ENCODE measurements at places on chromosomes 4 and X.

DNA sequence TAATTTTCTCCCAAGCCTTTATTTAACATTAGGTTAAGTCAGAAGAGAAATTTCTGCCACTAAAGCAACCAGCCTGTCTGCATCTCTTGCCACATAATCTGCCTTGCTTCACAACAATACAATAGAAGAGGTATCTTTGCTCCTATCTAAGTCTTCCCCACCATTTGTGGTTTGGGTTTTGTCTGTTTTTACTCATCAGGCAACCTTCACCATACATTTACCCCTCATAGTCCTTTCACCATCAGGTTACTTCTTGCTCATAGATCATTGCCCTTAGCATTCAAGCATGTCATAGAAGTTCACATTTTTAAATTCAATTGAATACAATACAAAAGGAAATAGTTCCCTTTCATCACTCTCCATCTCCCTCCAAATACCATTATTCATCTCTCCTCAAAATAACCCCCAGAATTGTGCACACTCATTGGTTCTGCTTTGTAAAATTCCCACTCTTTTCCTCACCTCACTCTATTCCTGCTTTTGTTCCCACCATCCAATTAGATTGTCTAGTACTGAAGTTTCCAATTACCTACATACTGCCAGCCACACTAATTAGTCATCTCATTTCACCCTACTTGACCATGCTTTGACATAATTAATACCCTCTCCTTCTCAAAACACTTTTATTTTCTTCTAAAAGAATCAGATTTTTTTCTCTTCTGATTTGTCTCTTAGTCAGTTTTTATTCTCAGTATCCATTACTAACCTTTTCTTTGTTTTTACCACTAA is 1957.0 kb upstream of the AGA start:
- no peak for DNase-seq

DNA sequence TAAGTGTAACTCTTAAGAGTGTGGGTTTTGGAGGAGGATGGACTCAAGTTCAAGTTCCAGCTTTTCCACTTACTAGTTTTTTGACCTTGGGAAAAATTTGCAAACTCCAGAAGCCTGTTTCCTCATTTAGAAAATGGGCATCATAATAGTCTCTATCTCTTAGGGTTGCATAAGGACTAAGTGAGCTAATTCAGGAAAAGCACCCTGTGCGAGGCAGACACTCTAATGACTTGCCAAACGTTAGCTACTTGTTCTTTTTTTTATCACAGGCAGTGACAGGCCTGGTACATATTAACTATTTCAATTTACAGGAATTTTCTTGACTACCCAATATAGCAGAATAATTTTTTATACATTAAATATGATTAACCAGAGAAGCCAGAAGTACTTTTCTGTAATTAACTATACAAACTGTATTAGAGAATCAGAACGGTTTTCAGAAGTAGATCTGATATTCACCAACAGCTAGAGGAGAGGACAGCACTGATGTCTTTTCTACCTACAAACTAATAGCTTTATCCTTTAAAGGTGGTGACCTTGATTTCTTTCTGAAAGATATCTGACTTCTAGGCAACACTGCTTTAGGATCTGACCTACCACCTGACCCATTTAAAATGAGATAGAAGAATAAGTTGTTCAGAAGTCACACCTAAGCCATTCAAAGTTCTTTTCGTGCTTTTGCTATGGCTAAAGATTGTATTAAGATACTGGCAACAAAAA is 139.6 kb upstream of the HAND2 start:
- DNase-seq, result no peak

DNA sequence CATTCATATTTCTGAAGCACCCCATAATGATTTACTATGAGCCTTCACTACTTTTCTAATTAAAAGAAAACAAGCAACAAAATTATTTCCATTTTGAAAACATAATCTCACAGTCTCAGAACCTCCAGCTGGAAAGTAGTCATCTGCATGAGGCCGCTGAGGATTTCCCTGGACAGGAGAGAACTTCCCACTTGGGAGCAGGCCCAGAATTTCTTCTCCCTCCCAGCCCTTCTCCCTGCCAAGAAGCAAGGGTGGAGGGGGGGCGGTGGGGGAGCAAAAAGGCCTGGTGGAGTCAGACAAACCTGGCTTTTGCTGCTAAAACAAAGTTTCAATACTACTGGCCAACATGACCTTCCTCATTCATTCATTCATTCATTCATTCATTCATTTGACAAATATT is 167.3 kb downstream of the PJA1 start:
- no peak for DNase-seq

- DNase-seq, result no peak
Observed at GRCh38 chr4:104907074-104907649, 239.5 kb upstream of the TET2 start.

GRCh38 chr4:83054928-83055327 is 19.9 kb downstream of the COPS4 start:
- DNase-seq, result no peak

GRCh38 chrX:70423936-70424675 is 992 bp downstream of the GDPD2 start:
- no peak for DNase-seq

GRCh38 chr4:48841045-48841827 is 10.3 kb downstream of the OCIAD1 start:
- DNase-seq, result no peak

GRCh38 chr4:578451-579443 is 2.7 kb upstream of the TMEM271 start:
- DNase-seq, result no peak

GRCh38 chr4:10025230-10025806 is 4.0 kb upstream of the SLC2A9 start:
- no peak for DNase-seq

DNA sequence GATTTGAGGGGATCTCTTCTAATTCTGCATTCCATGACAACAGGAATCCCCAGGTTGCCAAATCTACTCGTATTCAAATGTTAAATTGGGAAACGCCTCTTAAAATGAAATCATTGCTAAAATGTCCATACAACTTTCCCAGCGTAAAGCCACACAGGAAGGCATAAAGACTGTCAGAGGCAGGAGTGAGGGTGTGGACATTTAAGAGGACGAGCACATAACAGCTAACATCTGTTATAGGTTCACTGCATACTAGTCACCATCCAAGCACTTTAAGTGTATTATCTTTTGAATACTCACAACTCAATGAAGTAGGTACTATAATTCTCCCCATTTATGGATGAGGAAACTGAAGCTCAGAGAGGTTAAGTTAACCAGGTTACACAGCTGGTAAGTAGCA is 35.6 kb downstream of the ATG4A start:
- DNase-seq, result no peak

DNA sequence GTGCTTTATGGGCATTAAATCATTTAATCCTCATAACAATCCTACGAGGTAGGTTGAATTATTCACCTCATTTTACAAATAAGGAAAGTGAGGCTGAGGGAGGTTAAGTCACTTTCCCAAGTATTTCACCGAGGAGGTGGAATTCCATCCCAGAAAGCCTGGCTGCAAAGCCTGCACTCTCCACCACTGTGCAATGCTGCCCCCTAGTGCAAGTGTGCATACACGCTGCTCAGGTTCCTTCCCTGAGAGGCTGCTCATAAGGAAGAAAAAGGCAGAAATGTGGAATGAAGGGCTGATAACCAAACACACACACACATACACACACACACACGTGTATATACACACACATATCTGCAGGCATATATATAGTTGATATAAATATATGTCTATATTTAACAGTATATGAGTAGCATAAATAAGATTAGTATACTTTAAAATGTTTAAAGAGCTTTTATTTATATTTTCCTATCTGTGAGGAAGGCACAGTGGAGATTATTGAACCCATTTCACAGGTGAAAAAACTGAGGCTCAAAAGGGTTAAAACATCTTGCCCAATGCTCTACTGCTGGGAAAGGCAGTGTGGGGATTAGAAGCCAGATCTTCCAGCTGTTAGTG is 714.5 kb upstream of the TENM3 start:
- DNase-seq, result no peak

GRCh38 chr4:36420111-36420679 is 138.8 kb downstream of the DTHD1 start:
- DNase-seq, result no peak

DNA sequence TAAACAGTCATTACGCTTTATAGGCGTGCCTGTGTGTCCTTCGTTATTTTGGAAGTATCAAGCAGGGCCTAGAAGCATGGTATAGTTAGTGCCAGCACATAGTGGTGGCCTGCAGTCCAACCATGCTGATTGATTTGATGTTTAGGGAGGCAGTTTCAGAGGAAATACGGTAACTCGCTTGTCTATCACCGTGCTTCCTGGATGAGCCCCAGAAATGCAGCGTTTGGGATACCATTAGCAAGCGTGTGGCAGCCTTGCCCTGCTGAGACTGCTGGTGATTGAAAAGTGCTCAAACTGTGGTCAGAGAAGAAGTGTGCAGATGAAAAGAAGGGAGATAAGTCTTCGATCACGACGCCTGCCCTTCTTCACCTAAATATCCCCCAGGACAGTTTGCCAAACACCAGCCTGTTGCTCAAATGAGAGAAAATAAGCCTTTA is 158.4 kb downstream of the CHIC2 start:
- DNase-seq, result no peak

Data from effector memory CD4-positive, alpha-beta T cell (primary cell).